Dermis microvascular lymphatic vessel endothelial cell (primary cell): ENCODE measurements at places on chromosomes 6 and 20.

- no peak for DNase-seq
Measured at GRCh38 chr6:149186873-149187272, 130.6 kb upstream of the TAB2 start.

- DNase-seq = peak; percentile 92
Measured at GRCh38 chr6:45677381-45678284, 299.9 kb upstream of the SUPT3H start.

DNA sequence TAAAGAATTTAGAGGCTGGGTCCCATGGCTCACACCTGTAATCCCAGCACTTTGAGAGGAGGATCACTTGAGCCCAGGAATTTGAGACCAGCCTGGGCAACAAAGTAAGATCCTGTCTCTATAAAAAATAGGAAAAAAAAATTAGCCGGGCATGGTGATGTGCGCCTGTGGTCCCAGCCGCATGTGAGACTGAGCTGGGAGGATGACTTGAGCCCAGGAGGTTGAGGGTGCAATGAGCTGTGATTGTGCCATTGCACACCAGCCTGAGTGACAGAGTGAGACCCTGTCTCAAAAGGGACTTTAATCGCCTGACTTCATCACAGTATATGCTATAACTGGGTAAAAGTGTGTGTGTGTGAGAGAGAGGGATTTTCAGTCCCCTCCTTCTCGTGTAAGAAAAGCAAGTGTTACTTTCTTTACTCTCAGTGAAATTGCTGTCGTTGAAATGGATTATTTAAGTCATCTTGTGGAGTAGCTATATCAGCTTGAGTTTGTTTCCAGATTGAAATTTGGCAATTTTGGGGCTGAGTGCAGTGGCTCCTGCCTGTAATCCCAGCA is 7.5 kb downstream of the NCOA3 start:
- DNase-seq = no peak

DNA sequence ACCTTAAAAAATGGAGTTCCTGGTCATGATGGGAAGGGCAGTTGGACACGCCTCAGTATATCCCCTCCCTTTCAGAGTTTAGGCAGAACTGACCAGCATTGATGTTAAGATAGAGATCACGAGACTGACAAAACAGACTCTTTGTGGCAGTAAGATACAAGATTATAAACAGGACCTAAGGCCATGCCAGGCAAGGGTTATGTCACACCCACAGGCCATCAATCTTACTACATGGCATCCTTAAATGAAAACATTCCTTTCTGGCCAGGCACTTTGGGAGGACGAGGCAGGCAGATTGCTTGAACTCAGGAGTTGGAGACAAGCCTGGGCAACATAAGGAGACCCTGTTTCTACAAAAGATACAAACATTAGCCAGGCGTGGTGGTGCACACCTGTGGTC is 129.3 kb upstream of the MLN start:
- no peak for DNase-seq
